Activated CD8-positive, alpha-beta memory T cell treated with anti-CD3 and anti-CD28 coated beads for 1 hour (primary cell): ENCODE measurements at places on chromosomes 2 and 18.

DNA sequence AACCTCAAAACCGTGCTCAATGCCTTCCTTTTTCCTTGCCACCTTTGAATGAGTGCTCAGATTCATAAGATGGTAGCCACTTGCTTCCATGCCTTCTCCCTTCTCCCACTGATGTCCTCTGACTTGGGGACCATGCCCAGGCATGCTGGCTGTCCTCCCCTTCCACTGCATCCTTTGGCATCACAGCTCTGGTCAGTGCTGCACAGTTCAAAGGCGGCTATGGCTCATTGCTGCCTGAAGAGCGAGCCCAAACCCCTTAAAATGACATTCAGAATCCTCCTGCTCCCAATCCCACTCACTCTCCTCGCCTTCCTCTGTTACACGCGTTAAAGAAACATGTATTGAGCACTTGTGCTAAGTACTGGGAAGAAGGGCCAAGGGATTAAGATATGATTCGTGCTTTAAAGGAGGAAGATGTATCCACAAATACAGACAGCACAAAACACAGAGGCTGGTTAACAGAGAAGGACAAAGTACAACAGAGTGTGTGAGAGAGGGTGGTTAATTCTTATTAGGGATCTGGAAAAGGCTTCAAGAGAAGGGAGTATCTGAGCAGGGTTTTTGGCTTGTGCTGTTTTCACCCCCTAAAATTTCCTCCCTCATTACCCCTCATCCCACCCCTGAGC is 81.8 kb downstream of the CERKL start:
- no peak for DNase-seq

GRCh38 chr2:143383016-143383415 is 253.8 kb downstream of the ARHGAP15 start:
- DNase-seq, result no peak

- no peak for DNase-seq
These were observed 160.6 kb downstream of the ANKRD30B start for GRCh38 chr18:14908541-14908940.

DNA sequence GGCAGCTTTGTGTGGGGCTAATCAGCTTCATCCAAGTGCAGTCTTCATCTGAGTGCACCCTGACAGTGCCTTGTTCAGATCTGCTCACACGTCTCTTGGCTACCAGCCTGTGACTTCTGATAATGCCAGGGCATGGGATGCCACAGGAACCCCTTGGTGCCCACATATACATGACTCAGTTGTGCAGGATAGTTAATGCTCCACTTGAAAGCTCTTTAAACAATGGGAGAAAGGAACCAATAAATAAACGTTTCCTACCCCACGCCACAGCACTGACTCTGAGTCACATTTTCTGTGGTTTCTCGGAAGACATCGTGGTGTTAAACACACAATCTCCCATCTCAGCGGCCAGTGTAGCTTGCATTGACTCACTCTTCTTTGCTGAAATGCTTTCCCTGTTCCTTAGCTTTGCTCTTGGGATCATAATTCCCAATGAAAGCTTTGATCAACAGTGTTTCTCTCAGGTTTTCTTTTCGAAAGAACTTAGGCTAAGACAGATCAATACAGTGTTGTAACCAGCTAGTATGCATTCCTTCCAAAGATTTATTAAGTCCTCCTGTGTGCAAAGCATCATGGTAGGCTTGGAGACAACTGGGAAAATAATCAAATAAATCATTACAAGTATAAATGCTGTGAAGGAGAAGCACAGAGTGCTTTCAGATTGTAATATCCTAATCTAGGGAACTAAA is 142.0 kb downstream of the COPS8 start:
- DNase-seq, result no peak

DNA sequence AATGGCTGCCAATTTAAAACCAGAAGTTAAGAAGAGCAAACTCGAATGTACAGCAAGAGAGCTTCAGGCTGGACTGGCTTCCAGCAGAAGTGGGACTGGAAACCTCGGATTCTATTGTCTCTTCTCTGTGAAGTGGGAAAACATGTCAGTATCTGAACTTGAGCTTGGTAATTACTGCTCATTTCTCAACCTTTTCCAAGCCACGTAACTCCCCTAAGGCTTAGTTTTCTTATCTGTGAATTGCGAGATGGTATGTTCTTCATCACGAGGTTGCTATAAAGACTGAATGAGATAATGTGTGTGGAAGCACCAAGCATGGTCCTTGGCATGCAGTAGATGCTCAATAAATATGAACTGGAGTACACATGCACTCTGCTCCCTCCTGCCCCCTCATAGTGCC is 259.4 kb upstream of the SPRED2 start:
- DNase-seq, result no peak

DNA sequence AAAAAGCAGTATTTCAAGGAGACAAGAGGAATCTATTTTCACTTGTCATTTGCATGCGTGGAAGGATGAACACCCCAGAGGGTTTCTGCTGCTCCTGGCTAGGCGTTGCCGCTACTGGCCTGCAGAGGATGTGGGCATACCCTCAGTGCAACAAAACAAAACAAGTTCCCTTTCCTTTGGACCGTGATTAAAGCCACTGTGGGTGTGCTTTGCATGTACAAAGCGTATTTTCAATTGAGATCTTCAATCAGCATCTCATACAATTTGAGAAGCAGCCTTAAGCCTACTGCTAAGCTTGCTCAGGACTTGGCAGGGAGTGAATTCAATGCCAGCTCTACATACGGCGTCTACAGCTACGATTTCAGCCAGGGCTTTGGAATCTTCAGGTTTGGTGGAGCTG is 298.4 kb downstream of the LPIN1 start:
- no peak for DNase-seq

DNA sequence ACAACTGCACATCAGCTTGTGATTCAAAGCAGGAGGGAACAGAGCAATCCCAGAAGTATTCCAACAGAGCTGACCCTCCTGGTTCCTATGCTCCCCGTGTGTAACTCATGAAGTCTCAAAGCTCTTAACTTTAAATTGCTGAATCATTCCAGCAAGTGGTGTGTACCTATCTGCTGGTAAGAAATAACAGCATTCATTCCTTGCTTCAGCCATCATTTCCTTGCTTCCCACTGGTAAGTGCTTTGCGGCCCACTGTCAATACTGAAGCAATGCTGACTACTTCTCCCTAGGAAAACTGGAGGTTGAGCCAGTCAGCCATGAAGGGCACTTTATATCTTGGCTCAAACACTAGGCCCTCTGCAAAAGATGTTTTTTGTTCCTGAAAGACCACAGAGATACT is 222.4 kb downstream of the EXOC6B start:
- no peak for DNase-seq
